Fibroblast of skin of abdomen (primary cell): ENCODE measurements at places on chromosomes 12 and 14.
A peak's percentile ranks its signal among the peaks of the same experiment; 100 is the strongest.

GRCh38 chr14:67461341-67461985 lies 27.1 kb downstream of the TMEM229B start:
- no peak for DNase-seq

- peak; percentile 95 for DNase-seq
Measured at GRCh38 chr14:22824711-22825359, 4.9 kb upstream of the MRPL52 start.

- no peak for DNase-seq
Measured at GRCh38 chr12:39860695-39861094, 241.1 kb upstream of the ABCD2 start.

DNA sequence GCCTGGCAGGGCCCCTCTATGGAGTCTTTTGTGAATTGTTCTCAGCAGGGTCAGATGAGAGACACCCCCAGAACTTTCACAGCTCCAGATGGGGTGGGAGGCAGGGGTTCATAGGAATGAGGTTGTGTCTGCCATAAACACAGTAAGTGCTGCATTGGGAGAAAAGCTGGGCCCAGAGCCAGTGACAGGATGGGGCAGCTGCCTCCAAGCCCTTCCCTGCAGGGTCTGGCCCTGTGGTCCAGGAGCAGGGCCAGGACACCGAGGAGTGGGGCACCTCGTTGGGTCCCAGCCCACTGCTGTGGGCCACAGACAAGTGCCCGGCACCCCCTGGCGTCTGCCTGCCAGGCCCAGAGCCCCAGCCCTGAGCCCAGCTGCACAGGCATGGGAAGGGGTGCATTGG lies 13.3 kb downstream of the INF2 start:
- no peak for DNase-seq

DNA sequence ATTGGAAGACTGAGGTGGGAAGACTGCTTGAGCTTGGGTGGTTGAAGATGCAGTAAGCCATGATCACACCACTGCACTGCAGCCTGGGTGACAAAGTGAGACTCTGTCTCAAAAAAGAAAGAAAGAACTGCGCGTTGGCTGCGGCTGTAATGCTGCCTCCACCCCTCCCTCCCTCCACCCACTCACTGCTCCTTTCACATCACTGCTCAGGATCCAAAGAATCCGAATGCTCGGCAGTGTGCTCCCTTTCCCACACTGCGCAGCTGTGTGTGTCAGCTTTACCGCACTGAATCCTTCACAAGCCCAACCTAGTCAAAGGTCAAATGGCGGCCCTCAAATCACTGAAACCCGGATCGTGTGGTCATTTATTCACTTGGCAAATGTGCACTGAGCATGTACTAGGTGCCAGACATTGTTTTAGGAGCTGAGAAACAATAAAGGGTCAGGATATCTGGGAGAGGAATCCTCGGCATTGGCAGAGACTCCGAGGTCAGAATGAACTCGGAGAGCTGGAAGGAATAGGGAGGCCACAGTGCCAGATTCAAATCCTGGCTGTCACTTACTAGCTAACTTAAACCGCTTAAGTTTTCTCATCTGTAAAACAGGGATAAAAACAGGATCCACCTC lies 11.5 kb upstream of the TDRD9 start:
- DNase-seq, result no peak

DNA sequence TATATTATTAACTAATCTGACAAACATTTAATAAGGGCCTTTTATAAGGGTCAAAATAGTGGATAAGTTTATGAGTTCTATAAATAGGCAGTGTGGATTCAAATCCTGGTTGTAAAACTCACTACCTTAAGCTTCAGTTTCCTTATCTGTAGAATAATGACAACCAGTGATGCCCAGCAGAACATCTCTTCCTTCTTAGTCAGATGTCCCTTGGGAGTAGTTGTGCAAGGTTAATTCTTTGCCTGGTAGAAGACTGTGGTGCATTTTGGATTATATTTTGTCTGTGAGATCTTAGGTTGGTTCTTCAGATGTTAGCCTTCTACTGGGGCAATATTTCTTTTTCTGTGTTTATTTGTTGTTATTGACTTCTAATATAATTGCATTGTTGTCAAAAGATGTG lies 59.5 kb downstream of the ARID2 start:
- peak; percentile 60 for DNase-seq

- no peak for DNase-seq
Measured at GRCh38 chr14:76603713-76604112, 157.6 kb upstream of the VASH1 start.

GRCh38 chr12:118637767-118638370 lies 261.5 kb downstream of the SUDS3 start:
- DNase-seq, result no peak

DNA sequence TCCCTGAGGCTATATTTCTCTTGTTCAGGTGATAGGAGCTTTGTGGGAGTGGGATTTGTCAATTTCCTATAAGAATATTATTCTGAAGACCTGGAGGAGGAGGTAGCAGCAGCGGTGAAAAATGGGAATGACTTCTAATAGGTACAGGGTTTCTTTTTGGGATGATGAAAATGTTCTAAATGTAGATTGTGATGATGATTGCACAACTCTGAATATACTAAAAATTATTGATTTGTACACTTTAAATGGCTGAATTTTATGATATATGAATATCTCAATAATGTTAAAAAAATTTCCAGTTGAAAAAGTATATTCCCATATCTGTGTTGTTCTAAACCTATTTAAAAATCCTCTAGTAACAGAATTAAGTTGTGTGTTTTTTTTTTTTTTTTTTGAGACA lies 22.8 kb downstream of the HSD17B6 start:
- no peak for DNase-seq

- DNase-seq, result no peak
Measured at GRCh38 chr12:65860600-65860999, 36.3 kb downstream of the HMGA2 start.

- no peak for DNase-seq
Measured at GRCh38 chr12:117347588-117347987, 13.8 kb downstream of the NOS1 start.

DNA sequence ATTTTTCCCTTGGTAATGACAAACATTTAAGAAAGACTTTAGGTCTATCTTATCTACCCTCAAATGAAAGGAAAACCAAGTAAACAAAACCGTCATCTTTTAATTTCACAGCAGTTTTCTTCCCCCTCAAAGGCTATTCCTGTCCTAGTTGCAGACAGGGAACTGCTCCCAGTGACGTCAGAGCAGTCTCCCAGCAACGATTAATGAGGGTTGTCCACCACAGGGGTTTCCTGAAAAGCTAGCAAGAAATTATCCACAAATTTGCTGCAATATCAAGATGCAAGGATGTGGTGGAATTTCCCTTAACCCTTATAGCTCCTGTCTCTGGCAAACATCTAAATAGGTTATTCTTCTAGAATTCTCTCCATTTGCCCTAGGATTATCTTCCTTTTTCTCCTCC lies 89.1 kb upstream of the STAC3 start:
- peak; percentile 53 for DNase-seq

- DNase-seq, result no peak
Measured at GRCh38 chr12:130796985-130797686, 41.9 kb downstream of the STX2 start.

DNA sequence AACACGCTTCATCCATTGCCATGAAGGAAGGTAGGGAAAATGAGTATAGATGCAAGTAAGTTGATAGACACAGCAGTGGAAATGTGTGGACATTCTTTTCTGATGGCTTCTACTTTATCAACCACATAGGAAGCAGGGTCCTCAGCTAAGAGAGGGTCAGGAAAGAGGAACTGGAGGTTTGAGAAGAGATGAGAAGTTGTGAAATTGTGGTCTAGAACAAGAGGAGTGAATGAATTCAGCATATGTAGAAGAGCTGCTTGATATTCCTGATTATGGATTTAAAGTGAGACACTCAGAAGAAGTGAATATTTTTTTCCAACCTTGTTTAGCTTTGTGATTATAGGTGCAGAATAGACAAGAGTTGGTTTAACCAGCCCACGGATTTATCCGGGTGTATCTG lies 128.5 kb downstream of the SLC15A5 start:
- DNase-seq, result no peak

DNA sequence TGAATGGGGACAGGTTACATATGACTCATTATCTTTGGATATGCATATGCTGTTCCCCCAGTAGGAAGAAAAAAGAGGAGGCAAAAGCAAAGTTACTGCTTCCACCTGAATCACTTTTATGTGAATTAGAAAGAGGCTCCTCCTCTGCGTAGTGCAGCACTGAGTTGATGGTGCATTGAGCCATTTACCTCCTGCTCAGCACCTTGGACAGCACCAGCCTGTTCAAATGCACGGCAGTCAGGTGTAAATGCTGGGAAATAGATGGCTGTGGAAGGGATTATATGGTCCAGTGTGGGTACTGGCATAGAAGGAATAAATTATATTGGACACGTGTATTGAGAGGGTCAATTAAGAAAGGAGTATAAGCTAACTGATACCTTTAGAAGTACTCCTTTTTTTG lies 541.9 kb upstream of the SEL1L start:
- DNase-seq, result peak; percentile 2

DNA sequence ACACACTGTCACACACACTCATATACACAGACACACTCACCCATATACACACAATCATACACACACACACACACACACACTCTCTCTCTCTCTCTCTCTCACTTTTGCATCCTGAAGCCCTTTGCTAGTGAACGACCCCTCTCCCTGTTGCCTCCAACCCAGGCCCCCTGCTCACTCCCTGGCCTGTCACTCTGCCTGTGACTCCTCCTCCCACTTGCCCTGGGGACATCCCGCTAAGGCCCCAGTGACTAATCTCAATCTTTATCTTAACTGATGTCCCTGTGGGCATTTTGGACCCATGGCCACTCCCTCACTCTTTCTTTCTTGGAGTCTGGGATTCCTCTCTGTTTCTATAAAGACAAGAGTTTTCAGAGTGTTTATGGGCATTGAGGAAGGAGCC lies 10.9 kb upstream of the DLK1 start:
- no peak for DNase-seq

DNA sequence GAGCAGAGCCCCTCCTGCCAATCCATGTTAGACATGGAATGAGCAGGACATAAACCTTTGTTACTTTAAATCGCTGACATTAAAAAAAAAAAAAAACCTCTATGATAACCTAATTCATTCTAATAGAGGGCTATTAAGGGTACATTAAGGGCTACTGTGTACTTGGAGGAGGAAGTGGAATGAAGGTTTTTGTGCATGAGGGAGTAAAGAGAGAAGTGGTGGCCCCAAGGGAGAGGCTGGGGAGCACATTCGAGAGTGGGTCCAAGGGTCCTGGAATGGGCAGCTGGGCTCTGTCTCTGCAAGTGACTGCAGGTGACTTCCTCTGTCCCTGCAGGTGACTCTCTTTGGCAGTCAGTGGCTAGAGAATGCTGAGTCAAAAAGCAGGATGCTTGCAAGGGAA lies 32.1 kb upstream of the PTGDR start:
- DNase-seq, result no peak

DNA sequence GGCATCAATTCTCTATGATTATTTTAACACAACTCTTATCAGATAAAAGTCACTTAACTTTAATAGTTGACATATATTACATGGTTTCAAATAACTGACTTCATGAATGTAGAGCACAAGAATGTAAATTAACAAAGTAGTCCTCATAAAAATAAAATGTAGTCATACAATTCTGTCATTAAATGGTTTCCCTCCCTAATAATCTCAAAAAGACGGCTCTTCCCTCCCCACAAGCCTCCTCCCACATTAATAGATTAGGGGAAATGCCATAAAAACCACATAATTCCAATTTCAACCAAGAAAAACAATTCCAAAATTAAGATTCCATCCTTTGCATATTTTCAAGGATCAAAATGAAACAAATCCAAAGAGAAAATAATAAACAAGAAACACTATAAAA lies 36.7 kb downstream of the SPTLC2 start:
- DNase-seq, result peak; percentile 42

DNA sequence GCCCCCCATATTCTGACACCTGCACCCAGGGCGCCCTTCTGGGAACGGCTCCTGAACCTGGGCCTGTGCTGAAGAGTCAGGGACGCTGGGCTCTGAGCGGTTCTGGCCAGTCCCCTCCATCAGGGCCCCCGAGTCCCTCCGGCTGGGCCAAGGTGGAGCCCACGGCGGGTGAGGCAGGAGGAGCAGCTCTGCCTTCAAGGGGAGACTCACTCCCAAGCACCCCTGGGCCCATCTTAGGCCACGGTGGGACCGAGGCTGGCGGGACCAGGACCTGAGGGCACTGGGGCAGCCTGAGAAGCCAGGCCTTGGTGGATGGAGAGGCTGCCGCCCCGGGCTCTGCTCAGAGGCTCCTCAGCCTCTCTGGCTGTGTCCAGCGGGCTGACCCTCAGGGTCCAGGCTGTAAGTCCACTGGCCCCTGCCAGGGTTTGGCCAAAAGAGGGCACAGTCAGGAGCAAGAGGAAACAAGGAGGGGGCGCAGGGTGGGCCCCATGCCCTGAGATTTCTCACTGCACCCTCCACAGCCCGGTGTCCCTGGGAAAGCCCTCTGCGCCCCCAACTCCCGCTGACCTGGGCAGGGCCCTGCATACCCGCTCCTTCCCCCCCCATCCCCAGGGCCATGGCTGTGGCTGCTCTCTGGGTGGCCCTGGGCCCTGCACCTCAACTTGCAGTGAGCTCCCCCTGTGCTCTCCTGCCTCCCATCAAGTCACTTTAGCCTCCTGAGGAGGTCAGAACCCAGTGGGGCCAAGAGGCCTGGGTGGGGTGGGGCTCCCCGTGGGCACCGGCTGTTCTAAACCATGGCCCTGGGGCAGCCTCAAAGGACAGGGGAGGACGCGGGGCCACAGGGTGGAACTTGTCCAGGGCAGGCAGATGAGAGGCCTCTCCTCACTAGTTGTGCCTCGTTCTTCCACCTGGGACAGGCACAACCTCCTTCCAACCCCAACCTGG lies 266.4 kb upstream of the SFSWAP start:
- no peak for DNase-seq

- DNase-seq, result no peak
Measured at GRCh38 chr12:5730962-5731361, 214.1 kb downstream of the ANO2 start.

DNA sequence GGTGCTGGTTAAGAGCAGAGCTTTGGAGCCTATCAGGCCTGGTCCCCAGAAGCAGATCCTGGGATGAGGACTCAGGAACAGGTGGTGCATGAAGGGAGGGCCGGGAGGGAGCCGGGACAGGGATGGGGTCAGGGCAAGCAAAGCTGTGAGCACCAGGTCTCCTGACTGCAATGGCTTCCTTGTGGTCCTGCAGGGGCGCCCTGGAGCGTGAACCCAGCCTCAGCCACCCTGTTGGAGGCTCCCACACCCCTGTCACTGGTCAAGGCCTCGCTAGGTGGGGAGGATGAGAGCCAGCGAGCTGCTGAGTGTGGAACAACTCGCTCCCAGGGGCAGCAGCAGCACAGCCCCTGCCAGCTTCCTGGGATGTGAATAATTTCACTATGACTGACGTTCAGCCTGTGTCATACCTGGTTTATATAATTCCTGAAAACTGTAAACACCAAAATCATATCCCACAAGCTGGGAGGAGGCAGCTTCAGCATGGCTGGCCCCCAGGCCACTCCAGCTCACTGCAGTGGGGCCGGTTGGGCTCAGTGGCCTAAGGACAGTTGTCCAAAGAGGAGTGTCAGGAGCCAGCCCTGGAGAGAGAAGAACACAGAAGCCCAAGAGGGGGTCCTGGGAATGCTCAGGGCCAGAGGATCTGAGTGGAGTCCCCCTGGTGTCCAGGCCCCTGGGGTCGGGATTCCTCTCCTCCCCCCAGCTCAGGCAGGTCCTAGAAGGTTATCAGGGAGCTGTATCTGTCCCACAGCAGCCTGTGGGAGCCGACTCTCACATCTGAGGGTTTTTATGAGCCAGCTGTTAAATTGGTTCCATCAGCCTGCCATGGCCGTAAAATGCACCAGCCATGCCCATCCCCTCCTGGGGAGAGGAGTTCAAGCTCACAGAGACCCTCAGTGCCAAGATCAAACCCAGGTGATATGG lies 272.9 kb downstream of the ADGRD1 start:
- no peak for DNase-seq

GRCh38 chr12:57638096-57638495 lies 5.1 kb upstream of the B4GALNT1 start:
- DNase-seq, result no peak

GRCh38 chr12:93440043-93440835 lies 1.5 kb downstream of the UBE2N start:
- DNase-seq, result no peak
